ENCODE measurements at places on chromosomes 2 and 18.

GRCh38 chr2:14930441-14930840, 297.9 kb downstream of the LRATD1 start:
- no peak for DNase-seq

- DNase-seq, result no peak
Observed at GRCh38 chr2:236010920-236011685, 157.1 kb downstream of the GBX2 start.

- DNase-seq, result no peak
Observed at GRCh38 chr2:101678379-101678778, 19.1 kb upstream of the MAP4K4 start.

DNA sequence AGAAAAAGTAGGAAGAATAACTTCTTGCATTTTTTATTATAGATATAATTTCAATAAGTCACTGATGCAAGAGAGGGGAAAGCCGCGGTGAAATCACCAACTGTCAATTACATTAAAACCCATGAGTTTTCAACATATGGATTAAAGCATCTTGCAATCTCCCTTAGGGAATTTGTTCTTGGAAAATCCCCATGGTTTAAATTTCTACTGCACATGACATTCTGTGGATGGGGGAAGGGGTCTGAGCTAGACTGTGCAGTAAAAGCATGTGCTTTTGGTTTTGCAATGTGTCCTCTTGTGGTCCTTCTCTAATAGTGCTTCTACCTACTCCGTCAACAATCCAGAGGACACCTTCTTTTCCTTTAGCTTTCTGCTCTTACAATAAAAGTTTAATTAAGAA, 894.0 kb downstream of the DCDC2C start:
- no peak for DNase-seq

GRCh38 chr2:84022810-84023431, 436.2 kb downstream of the SUCLG1 start:
- DNase-seq, result peak; percentile 18

DNA sequence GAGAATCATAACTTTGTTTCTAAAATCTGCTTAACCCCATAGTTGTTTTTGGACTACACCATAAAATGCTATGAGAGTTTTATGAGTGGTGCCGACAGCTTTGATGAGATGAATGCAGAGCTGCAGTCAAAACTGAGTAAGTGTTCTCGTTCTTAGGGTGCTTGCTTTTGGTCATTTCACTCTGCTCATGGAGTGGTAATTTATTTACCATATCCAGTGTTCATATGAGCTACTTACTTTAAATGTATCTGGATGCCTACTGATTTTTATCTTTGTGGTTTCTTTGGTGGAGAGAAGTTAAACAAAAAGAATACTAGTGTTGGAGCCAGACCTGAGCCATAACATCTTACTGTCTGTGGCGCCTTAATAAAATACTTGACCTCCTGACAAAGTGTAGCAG, 16.4 kb downstream of the NDC80 start:
- no peak for DNase-seq
